ENCODE measurements at places on chromosomes 16 and 17. TPM values are rescaled to one million over a fixed set of nuclear protein-coding genes. Genes with fewer than 3 reads are reported as not detected.

DNA sequence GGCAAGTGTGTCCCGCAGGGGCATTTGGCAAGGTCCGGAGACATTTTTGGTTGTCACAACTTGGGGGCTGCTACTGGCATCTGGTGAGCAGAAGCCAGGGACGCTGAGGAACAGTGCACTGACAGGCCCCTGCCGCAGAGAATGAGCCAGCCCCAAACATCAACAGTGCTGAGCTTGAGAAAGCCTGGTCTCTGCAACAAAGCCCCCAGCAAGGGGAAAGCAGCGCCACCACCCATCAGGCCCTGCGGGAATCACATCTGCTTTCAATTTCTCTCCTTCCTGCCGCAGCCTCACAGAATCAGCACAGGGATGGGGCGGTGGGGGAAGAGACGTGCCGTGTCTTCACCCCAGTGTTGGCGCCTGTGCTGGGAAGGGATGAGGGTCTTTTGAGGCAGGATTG, 14.8 kb upstream of the PRPSAP1 start:
- DNase-seq: no peak

DNA sequence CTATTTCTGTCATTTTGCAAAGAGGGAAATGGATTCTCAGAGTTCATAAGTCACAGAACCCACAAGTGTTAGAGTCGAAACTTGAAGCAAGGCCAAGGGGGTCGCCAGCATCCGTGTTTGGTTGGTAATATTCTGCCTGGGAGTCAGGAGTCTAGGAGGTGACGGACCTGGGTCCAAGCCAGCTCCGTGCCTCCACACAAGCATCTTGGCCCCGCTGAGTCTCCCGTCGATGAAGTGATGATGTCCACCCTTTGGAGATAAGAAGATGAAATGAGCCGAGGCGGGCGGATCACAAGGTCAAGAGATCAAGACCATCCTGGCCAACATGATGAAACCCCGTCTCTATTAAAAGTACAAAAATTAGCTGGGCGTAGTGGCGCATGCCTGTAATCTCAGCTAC, 53.2 kb upstream of the TNRC6C start:
- no peak for DNase-seq

DNA sequence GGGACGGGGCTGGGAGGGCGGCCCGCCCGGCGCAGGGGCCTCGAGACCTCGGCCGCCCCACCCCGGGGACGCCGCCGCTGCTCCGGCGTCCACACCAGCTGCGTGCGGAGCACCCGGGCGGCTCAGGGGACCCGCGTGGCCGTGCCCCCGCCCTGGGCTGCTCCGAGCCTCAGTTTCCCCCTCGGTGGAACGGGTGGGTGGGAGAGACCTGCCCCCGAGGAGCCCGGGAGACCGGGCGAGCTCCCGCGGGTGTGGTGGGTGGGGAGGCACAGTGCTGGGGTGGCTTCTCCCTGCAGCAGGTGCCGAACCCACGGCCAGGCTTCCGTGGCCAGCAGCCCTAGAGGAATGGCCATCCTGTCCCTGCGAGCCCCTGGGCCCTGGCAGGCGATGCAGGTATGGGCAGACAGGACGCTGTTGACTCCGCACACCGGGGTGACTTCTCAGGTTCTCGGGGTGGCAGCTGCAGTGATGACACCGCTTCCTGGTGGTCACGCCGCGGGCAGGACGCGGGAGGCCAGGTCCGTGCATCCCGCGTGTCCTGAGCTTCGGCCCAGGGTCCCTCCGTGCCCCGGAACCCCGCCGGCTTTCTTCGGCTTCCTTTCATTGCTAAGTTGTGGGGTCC, 677 bp downstream of the DEF8 start:
- no peak for DNase-seq

GRCh38 chr17:45918241-45918745, 23.9 kb downstream of the MAPT start:
- DNase-seq: no peak

Gene KRTAP4-9
- total RNA-seq: not detected

Gene HAS3
- 0.71 TPM for total RNA-seq

DNA sequence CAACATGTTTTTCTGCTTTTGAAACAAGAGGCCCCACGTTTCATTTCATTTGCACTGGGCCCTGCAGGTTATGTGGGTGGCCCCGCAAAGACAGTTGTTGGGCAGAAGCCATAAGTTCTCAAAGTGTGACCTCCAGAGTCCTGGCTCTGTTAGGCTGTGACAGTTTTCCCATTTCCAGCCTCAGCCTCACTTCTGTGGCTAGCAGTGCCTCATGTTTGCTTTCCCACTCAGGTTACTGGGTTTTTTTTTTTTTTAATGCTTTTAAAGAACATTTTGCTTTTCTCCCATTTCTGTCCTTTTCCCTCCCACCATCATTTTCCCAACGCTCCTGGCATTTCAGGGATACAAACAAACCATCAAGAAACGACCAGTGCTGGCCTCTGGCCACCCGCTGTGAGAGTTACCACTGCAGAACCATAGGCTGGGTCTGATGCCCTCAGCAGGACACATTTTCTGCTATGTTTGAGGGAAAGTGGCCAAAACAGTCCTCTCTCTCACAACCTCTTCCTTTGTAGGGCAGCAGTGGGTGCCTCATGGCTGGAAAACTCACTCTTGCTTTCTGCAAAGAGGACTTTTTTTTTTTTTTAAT, 159.0 kb upstream of the MPHOSPH6 start:
- DNase-seq: no peak

- DNase-seq: no peak
Observed at GRCh38 chr17:18028952-18029540, 9.9 kb downstream of the ATPAF2 start.

Gene ABCA3
- 8.3 TPM for total RNA-seq

DNA sequence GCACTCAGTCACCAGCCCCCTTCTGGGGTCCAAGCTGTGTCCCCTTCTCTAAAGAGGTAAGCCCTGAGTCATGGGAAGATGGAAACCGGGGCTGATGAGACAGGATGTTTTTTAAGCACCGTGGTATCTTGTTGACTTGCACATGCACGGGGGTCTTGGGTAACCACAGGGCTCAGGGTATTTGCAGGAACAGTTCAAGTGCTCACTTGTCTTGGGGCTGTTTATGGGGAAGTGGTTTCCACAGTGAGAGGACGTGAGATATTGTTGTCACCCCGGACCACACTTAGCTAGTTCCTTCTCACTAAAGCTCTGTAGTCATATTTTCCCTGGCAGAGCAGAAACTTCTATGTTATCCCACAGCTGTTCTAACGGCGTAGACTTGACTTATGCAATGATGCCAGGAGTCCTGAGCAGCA, 7.7 kb downstream of the CCL3L1 start:
- no peak for DNase-seq

GRCh38 chr16:68686905-68687304, 41.8 kb downstream of the CDH3 start:
- DNase-seq: no peak
